Muscle of arm (tissue), 14 donors: ENCODE measurements at places on chromosomes 3 and 15. TPM values are rescaled to one million over a fixed set of nuclear protein-coding genes. Genes with fewer than 3 reads are reported as not detected.

WDR93 gene
- 0.17 TPM for polyA plus RNA-seq

C3orf49 gene
- polyA plus RNA-seq: 0.23 TPM

REC114 gene
- not detected for polyA plus RNA-seq

PRKCD gene
- 6.0 TPM for polyA plus RNA-seq

LSAMP gene
- 7.4 TPM for polyA plus RNA-seq

SLC35G2 gene
- polyA plus RNA-seq: not detected

TMIE gene
- 0.82 TPM for polyA plus RNA-seq

TLR9 gene
- 0.29 TPM for polyA plus RNA-seq

CCNB2 gene
- polyA plus RNA-seq: 31.1 TPM

STAC gene
- 31.0 TPM for polyA plus RNA-seq

CHRFAM7A gene
- not detected for polyA plus RNA-seq

TTC23 gene
- polyA plus RNA-seq: 27.9 TPM

CLDN18 gene
- polyA plus RNA-seq: 0.69 TPM

HGD gene
- polyA plus RNA-seq: not detected

FBXW12 gene
- polyA plus RNA-seq: 0.11 TPM

DET1 gene
- 10.6 TPM for polyA plus RNA-seq
